ENCODE measurements at places on chromosomes 2 and 18.

DNA sequence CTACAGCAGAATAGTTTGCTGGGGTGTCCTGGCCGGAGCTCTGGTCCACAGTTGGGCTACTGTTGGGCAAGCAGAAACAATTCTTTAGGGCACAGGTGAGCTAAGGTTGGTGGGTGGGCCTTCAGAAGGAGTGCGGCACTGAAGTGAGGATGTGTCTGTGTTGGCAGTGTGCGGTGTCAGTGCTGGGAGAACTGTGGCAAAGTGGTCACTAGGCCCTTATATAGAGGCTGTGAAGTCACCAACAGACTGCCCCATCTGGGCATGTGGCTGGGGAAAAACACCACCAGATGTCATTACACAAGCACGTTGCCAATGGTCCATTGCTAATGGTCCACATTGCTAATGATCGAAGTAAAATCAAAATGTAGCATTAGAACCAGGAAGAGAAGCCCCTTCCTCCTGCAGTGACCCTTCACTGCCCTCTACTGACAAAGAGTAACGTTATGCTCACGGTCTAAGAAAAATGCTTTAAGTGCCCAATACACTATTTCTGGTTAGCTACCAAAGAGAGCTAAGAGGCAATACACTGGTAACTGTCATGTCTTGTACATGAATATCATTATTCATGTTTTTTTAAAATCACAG lies 21.3 kb downstream of the SCN1A start:
- DNase-seq, result no peak

DNA sequence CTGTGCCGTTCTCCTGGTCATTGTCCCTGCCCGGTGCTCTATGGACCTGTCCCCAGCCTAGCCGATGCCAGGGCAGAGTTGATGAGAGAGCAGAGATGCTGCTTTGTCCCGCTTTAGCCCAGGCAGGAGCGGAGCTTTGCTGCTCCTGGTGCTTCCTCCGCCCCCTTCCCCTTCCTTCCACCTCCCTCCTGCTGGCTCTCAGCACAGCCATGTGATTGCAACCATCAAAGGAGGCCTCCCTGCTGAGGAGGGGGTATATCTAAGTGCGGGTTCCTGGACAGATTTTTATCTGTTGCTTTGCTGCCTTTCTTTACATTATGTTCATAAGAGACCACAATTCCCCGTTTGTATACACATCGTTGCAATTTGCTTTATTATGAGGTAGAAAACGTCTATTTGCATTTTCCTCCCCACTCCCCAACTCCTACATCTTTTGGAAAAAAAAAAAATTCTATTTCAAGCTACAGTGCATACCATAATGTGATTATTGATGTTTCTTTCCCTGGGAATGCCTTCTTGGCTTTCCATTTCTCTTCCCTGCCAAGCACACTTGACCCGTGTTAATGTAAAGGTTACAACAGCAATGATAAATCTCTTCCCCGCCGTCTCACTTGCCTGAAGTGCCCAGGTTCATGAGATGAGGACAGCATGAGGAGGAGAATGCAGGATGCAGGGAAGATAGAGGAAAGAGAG lies 25.4 kb downstream of the ALPK2 start:
- no peak for DNase-seq

GRCh38 chr2:132668189-132668823 lies 1.7 kb downstream of the LYPD1 start:
- DNase-seq, result no peak

GRCh38 chr2:100427627-100428258 lies 10.3 kb upstream of the CHST10 start:
- peak; percentile 58 for DNase-seq

GRCh38 chr2:149427387-149427786 lies 97.0 kb downstream of the LYPD6 start:
- DNase-seq, result no peak

DNA sequence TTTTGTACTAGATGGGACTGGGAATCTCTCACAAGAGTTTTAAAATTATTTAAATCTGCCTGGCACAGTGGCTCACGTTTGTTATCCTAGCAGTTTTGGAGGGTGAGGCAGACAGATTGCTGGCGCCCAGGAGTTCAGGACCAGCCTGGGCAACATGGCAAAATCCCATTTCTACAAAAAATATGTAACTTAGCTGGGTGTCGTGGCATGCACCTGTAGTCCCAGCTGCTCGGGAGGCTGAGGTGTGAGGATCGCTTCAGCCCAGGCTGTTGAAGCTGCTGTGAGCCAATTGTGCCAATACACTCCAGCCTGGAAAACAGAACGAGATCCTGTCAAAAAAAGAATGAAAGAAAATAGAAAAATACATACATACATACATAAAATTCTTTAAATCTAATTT lies 685.7 kb upstream of the PIK3C3 start:
- DNase-seq, result no peak

DNA sequence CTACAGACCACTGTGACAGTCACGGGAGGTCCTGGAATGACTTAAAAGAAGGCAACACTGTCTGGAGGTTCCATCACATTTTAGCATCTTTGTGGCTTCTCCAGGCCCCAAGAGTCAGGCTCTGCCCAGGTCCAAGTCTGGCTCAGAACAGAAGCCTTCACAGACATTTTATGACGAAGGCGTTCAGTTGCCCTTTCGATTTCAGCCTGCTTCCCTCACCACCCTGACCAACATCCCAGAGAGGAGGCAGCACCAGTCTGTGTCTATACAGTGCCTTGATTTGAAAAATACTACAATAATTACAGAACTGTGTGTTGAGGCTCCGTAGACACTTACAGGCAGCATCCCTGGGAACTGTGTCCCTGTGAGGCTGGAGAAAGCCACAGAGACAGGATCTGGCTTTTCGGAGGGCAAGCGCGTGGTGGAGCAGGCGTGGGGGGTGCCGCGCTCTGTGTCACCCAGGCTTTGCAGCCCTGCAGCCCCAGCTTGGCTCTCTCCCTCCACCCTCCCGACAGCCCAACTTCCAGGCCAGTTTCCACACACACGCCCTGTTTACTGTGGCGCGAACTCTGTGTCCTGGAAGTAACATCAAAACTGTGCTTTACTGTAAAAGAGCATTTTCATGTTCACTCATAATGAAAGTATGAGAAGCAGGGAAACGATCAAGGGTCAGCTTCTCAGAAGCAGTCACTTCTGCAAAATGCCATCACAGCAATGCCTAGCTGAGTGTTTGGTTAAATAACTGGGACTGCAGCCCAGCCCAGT lies 153.5 kb upstream of the ALKAL2 start:
- no peak for DNase-seq

DNA sequence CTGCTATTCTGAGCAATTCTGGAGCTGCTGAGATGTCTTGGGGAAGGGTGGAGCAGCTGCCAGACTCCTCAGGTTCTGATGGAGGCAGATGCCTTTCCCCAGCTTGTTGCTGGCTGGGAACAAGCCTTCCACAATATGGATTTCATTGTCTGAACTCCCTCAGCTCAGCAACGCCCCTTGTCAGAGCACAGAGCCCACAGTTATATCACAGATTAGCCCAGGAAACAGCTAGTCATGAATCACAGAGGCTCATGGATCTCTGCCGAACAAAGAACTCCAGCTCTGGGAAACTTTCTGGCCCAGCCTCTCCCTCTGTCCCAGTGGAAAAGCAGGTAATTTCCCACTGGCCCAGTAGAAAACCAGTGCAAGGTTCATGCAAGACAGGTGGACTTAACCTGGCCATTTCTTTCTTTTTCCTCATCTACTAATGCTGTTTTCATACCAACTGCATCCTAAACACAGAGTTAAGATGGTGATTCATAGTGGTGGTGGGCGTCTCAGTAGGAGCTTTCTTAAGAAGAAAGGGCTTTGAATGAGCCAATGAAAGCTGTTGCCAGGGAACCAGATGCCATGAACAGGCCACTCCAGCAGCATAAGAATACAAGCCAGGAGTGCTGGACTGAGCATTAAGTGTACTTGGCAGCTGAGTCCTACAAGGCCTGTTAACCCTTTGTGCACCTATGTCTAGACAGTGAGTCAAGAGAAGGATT lies 8.7 kb upstream of the KIAA2012 start:
- no peak for DNase-seq

GRCh38 chr2:239657992-239658391 lies 257.2 kb upstream of the HDAC4 start:
- no peak for DNase-seq

GRCh38 chr2:218015586-218016521 lies 13.1 kb upstream of the TNS1 start:
- no peak for DNase-seq

- no peak for DNase-seq
Observed at GRCh38 chr2:24984912-24985311, 13.2 kb upstream of the DNAJC27 start.

GRCh38 chr2:233965032-233965603 lies 47.9 kb downstream of the TRPM8 start:
- no peak for DNase-seq
